ENCODE measurements at places on chromosomes 12 and 14. TPM values are rescaled to one million over a fixed set of nuclear protein-coding genes. Genes with fewer than 3 reads are reported as not detected.

Gene TSPAN9
- total RNA-seq = 20.5 TPM

Gene ANKRD9
- 49.6 TPM for total RNA-seq

Gene TAS2R42
- total RNA-seq = not detected

Gene TAS2R50
- not detected for total RNA-seq

Gene COX8C
- not detected for total RNA-seq
